ENCODE measurements at places on chromosomes 7 and 10.

- no peak for DNase-seq
These were observed 24.4 kb downstream of the ZNF775 start for GRCh38 chr7:150403376-150404171.

DNA sequence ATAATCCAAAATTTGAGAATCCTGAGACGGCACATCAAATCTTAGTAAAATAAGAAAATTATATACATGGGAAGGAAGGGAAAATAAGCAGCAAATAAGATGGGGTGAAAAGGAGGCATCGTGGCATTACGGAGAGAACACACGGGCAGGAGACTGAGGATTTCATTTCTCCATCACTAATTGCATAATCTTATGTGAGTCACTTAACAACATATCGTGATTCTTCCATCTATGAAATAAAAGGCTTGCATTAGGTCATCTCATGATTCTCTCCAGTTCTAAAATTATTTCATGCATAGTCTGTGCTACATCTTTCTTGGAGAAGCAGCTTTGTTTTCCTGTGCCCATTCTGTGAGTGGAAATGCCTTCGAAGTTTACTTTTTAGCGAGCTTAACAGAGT lies 288.7 kb downstream of the LRMDA start:
- DNase-seq, result no peak

- peak; percentile 34 for DNase-seq
These were observed 3.2 kb downstream of the SFMBT2 start for GRCh38 chr10:7407368-7408290.

DNA sequence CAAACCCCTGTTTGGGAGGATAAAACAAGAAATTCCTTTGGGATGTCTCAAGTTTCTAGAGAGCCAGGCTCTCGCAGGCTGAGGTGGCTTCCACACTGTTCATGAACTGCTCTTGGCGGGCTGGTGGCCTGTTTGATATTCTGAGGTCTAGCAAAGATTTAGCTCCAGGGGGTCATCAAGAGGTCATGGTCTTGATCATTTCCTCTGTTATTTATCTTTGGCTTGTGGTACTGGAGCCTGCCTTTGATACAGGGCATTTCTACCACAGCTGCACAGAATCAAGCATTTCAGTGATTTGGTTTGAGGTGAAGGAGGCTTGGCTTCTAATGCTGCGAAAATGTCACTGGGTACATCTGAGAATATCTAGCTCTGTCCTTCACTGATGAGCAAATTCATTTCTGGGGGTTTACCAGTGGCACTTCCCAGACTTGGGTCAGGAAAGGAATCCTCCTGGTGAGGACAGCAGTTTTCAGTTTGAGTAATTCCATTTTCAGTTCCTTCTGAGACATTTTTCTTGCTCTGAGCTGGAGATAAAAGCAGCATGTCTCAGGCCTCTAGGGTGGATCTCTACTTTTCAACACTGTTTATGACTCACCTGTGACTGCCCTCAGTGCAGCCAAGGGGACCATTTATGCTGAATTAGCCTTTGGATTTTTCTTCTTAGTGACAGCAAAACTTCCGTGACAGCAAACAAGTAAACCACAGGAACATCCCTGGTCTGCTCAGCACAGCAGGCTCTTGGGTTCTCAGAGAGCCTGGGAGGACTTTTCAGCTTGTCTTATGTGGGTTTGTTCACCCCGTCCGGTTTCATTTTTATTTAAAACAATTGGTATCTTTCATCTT lies 312.0 kb downstream of the RNLS start:
- peak; percentile 27 for DNase-seq

DNA sequence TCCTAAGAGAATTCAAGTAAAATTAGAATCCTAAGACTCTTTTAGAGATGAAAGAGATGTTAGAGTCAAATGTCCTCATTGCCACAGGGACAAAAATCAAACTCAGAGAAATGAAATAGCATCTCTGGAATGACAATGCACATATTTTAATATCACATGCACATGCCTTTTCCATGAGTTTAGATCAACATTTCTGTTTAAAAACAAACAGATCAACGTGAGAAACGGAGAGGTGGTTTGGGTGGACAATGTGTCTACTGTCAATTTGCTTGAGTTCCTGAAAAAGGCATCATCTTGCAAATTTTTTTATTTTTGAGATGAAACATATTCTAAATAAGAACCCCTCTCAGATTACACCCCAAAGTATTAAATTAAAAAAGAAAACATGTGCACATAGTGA lies 130.0 kb downstream of the CHRM2 start:
- DNase-seq, result no peak

GRCh38 chr10:101258179-101258885 lies 29.1 kb upstream of the LBX1 start:
- no peak for DNase-seq

DNA sequence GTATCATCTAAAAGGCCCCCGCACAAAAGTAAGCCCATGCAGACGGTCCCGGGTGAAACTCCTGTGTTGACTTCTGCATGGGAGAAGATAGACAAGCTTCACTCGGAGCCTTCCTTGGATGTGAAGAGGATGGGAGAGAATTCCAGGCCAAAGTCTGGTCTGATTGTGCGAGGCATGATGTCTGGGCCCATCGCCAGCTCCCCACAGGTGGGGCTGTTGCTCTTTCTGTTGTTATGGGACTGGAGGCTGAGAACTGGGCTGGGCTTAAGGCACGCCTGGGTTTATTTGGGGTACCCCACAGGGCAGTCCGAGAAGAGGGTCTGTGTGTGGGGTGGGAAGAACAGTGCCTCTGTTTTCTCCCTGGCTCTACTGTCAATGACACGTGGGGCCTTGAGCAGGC lies 14.6 kb downstream of the MINDY4 start:
- no peak for DNase-seq

- no peak for DNase-seq
These were observed 306.9 kb upstream of the DGKB start for GRCh38 chr7:15209429-15209828.

DNA sequence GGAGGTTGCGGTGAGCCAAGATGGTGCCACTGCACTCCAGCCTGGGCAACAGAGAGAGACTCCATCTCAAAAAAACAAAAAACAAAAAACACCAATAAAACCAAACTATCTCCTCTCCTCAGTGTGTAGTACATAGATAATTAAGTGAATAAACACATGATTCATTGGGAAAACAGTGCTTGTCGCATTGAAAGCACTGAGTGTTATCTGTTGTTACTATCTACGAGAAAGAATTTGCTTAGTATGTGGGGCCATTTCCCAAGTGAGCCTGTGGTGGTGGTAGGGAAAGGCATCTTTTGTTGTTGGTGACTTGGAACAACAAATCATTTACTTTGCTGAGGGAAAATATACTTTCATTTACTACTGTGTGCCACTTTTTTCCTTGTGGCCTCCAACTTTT lies 42.6 kb downstream of the RSBN1L start:
- DNase-seq, result no peak

DNA sequence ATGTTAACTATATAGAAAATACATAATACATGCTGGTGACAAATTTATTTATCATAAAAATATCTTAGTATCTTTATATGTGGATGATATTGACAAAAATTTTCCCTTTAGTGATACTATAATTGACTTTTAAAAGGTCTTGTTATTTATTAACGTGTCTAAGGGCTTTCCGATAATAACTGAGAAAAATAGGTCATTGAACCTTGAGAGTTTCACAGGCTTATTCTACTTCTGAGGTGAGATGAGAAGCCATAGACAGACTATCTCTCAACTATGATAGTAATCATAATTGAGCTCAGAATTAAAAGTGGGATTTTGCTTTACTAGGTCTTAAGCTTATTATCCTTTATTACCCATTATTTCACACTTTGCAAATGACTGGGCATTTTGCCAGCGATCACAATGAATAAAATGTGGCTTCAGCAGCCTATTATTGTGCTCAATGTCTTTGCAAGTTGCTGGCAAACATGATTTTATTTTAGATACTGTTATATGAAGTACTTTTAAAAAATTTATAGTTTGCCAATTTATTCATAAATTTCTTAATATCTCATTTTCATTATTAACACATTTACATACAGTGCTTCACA lies 574.5 kb downstream of the ZWINT start:
- DNase-seq, result no peak

- no peak for DNase-seq
These were observed 47.2 kb downstream of the PWWP2B start for GRCh38 chr10:132443983-132444876.
